CD4-positive, alpha-beta T cell treated with Interleukin-17A for 1 hour (primary cell): ENCODE measurements at places on chromosomes 7 and 10.

- no peak for DNase-seq
Observed at GRCh38 chr10:89266721-89267453, 15.3 kb upstream of the LIPA start.

DNA sequence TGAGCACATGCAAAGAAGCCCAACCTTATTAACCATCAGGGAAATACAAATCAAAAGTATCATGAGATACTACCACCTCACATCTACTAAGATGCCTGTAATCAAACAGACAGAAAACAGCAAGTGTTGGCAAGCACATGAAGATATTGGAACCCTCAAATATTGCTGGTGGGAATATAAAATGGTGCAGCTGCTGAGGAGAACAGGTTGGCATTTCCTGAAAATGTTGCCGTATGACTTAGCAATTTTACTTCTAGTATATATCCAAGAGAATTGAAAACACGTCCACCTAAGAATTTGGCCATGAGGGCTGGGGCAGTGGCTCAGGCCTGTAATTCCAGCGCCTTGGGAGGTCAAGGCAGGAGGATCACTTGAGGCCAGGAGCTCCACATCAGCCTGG, 39.4 kb upstream of the TNRC18 start:
- DNase-seq = no peak

- DNase-seq = no peak
Observed at GRCh38 chr7:116691664-116692063, 19.7 kb downstream of the MET start.

DNA sequence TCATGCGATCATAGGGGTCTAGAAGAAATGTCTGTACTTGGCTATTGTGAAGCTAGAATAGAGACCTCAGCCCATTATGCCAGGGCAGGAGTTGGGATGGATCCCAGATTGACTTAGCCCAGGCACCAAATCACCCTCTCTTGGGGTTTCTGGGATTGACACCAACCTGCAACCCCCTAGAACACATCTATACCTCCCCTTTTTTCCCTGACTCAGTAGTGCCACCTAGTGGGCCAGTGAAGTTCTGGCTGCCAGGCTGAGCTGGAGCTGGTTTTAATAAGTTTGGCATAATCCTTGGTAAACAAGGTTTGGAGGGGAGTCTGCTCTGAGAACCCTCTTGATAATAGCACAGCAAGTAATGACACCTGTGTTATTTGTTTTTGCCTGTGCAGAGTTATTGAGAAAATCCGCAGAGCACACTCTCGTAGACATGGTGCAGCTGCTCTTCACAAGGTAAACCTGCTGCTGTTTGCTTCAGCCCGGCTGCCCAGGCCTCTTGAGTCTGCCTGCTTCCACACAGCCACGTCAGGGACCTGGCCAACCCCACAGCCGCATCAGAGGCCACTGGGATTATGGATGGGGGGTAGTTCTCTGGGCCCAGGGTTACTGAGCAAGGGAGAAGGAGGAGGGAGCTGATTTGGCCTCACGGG, 43.3 kb upstream of the NFKB2 start:
- DNase-seq = peak; percentile 79
